Effector CD4-positive, alpha-beta T cell (primary cell): ENCODE measurements at places on chromosomes 1 and 21.

DNA sequence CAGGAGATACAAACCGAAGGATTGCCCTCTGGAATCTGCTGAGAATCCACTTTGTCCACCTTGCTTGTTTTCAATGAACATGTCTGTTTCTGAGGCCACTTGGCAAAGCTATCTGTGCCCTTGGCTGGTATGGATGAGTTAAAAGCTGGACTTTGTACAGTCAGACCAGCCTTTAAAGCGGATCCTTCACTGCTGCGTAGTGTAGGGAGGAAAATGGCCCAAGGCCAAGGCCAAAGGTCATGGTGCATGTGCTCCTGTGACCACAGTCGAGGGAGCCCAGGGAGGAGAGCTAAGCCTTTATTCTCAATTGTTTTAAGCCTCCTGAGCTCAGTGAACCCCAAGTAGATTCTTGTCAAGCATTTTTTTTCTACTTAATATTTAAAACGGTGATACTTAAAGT is 37.0 kb downstream of the KCNJ15 start:
- DNase-seq, result no peak

DNA sequence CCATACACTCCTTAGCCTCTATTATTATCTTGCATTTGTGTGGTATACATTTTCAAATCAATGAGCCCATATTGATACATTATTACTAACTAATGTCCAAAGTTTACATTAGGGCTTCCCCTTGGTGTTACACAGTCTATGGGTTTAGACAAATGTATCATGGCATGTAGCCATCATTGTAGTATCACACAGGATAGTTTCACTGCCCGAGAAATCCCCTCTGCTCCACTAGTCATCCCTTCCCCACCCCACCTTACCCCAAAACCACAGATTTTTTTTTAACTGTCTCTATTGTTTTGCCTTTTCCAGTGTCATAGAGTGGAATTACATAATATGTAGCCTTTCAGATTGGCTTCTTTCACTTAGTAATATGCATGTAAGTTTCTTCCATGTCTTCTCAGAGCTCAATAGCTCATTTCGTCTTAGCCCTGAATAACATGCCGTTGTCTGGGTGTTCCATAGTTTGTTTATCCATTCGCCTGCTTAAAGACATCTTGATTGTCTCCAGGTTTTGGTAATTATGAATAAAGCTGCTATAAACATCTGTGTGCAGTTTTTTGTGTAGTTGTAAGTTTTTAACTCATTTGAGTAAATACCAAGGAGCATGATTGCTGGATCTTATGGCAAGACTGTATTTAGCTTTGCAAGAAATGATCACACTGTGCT is 86.4 kb upstream of the LYST start:
- DNase-seq, result no peak

DNA sequence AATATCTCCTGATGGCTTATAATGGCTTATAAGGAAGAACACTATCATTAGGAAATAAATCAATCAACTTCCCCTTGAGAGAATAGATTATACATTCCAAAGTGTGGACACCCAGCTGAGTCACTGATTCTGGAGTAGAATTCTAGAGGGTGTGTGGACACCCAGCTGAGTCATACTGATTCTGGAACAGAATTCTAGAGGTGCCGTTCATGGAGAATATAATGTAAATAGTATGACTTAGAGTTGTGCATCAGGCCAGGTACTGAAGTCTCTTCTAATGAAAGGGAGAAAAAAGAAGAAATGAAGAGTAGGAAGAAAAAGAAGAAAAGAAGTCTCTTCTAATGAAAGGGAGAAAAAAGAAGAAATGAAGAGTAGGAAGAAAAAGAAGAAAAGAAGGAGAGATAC is 2.4 kb upstream of the USP33 start:
- no peak for DNase-seq

DNA sequence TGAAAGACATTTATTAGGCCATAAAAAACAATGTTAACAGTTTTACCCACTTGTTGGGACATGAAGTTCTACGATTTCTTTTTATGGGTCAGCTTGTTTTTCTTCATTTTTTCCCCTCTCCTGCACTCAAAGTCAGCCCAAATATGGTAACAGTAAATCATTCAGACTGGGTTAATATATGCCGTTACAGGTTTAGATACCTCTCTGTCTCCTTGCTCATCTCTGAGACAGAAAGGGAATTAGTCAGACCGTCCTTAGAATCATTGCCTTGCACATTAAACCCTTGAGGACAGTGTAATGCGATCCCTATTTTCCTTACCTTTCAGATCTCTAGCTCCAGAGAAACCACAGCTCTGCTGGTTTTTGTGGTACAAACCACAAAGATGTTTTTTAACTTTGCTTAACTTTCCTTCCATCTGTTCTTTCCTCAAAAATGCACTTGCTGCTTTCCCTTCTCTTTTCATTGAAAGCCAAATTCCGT is 613.3 kb downstream of the PLPP3 start:
- DNase-seq, result no peak

GRCh38 chr1:44154049-44154448 is 12.6 kb upstream of the KLF18 start:
- no peak for DNase-seq

GRCh38 chr1:60978421-60979357 is 103.7 kb upstream of the NFIA start:
- no peak for DNase-seq

- DNase-seq, result no peak
Observed at GRCh38 chr1:68196676-68197075, 35.6 kb downstream of the WLS start.

- no peak for DNase-seq
Observed at GRCh38 chr1:93440272-93440671, 7.6 kb upstream of the FNBP1L start.

GRCh38 chr1:6505367-6506209 is 14.1 kb upstream of the PLEKHG5 start:
- no peak for DNase-seq

GRCh38 chr1:246768403-246769020 is 44.3 kb downstream of the SCCPDH start:
- no peak for DNase-seq

- DNase-seq, result no peak
Observed at GRCh38 chr1:208026880-208027438, 116.0 kb upstream of the CD34 start.

DNA sequence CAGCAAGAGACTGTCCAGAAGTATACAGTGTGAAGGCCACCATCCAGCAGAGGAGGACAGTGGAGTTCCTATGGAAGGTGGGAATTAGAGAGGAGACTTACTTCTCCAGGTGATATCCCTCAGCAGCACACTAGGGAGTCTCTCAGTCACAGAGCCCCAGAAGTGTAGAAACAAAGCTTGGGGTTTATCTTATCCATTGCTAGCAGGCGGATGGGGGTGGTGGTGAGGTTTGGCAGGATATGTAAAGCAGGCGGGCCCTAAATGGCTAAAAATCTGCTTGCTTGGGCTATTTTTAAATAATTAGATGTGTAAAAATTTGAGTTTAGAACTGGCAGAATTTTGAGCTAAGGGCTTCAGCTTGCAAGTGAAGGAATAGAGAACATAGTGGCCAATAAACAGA is 50.1 kb upstream of the RGS18 start:
- DNase-seq, result no peak

DNA sequence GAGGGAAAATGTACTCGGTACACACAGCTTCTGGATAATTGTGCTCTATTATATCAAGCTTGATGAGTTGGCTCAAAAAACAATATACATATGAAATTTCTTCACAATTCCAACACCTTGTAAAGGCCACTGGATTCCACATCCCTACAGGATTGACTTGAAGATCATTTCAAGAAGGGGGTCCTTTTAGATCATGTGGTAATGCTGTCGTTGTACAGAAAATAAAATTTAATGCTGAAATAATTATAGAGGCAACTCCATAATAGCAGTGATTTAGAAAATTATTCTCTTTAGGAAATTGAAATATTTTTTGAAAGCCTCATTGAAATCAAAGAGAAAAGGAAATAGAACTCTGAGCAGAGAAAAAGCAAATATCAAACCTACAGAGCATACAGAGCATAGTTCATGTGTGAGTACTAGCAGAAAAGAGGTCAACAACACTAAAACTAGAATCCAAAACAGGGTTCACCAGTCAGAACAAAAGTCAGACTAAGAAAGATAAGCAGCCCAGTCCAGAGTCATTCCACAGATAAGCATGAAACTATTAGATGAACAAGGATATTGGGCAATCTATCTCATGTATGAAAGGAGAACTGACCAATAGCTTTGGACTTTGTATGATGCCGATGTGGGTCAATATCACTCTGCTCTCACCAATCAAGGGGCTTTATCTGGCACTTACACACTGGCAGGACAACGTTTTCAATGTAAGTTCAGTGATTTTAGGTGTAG is 79.5 kb upstream of the PALMD start:
- DNase-seq, result no peak

DNA sequence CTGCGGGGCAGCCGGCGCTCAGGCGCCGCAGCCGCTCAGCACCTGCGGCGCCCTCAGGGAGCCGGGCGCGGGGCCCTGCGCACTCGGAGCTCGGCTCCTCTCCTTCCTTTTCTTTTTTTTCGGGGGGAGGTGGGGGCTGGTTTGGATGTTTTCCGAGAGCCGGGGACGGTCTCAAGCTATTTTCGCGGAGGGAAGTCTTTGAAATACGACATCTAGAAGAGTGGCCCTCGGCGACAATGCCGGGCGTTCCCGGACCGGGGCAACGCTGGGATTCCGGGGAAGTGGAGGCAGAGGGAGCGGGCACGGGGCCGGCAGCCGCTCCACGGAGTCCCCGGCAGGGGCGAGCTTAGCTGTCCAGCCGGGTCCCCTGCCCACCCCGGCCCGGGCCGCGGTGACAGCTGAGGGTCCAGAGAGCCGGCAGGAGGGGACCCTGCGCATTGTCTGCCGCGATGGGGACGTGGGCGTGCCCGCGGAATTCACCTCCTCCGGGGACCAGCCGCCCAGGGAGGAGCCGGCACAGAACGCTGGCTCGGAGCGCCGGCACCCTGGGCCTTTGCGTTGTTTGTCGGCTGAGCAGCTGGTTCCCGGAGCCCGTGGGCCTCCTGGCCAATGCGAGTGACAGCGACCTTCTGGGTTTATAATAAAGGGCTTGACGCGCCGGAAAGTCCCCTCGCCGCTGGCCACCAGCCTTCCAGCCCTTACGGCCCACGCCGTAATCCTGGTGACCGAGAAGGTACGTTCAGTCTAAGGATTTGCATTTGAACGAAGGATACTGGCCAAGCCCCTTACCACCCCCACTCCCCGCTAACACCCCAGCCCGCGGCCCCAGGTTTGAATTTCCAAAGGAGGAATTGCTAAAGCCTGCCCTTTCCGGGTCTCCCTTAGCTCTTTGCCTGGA is 582 bp downstream of the SLC37A1 start:
- peak; percentile 42 for DNase-seq

DNA sequence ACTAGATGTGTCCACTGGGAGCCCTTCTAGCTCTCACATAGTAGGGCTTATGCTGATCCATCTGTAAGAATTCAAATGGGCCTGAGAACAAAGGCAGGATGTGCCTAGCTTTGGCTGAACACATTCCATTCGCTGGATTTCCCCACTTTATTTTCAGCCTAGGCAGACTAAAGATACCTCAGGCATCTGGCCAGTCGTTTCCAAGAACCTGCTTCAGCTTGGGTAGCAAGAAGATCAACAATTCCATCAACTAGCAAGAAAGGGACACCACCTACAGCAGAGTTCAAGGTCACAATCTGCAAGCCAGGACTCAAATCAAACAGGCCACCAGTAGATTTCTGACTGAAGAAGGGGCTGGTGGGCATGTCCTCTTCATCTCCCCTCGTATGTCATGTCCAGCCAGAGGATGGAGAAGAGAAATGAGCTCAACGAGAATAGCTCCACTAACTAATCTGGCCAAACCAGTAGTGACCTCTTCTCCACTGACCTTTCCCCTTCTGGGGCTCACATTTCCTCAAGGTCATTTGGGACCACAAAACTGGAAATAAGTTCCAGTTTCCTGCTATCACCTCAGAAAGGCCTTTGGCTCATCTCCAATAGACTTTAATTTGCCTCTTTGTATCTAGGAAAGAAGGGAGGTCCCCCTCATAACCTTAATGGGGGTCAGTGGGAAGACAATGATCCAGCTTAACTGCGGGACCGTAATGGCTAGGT is 14.2 kb downstream of the TXNIP start:
- no peak for DNase-seq

DNA sequence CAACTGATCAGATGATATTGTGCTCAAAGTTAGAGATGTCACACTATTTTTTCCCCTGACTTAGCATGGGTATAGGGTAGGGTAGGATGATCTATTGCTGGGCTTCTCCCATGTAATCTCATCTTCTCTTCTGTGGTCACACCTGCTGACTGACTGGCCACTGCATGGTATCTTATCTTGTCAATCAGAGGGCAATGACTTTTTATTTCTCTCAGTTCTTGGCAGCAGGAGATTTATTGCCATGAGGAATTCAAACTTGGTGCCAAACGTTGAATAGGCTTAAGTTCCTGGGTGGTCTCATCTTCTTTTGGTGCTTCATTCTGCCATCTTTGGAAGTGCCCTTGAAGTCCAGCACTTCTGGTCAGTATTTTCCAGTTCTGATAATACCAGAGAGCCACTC is 226.4 kb upstream of the POGK start:
- DNase-seq, result no peak

DNA sequence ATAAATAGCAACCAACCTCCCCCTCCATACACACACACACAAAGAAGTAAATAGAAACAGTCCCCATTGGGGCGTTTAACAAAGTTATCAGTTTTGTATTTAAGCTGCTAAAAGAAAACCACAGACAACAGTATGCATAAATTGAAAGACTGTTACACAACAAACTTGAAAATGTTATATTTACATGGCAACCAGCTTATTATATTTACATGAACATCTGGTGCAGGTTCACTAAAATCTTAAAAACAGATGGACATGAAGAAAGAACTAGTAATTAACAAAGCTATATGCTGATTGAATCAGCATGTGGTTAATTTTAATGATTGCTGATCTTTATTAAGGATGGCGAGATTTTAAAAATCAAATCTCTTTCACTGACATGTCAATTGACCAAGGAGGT is 384.7 kb downstream of the LRRIQ3 start:
- DNase-seq, result no peak

GRCh38 chr1:26259578-26259977 is 20.3 kb upstream of the SH3BGRL3 start:
- no peak for DNase-seq

DNA sequence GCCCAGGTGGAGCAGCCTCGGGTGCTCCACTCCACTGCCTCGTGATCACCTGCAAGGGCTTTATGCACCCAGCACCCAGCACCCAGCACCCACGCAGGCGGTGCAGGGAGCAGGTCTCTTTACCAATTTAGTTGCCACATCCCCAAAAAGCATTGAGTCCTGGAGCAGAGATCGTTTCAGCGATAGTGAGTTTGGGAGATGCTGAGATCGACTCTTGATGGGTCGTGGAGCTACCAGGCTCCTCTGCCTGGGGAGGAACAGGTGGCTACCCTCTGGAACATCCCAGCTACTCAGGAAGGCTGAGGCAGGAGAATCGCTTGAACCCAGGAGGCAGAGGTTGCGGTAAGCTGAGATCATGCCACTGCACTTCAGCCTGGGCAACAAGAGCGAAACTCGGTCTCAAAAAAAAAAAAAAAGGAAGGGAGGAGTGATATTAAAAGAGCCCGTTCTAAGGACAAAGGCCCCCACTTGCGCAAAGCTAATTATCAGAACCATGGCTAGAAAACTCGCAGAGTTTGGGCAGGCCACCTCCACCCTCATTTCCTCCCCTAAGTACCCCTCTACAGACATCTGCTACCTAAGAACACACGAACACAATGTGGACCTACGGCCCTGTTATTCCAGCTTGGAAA is 106.5 kb upstream of the SLC45A1 start:
- DNase-seq, result no peak
